Activated naive CD8-positive, alpha-beta T cell treated with anti-CD3 and anti-CD28 coated beads, Interleukin-2, amount 50 U/mL, for 24 hours (primary cell): ENCODE measurements at places on chromosomes 5 and 9.

DNA sequence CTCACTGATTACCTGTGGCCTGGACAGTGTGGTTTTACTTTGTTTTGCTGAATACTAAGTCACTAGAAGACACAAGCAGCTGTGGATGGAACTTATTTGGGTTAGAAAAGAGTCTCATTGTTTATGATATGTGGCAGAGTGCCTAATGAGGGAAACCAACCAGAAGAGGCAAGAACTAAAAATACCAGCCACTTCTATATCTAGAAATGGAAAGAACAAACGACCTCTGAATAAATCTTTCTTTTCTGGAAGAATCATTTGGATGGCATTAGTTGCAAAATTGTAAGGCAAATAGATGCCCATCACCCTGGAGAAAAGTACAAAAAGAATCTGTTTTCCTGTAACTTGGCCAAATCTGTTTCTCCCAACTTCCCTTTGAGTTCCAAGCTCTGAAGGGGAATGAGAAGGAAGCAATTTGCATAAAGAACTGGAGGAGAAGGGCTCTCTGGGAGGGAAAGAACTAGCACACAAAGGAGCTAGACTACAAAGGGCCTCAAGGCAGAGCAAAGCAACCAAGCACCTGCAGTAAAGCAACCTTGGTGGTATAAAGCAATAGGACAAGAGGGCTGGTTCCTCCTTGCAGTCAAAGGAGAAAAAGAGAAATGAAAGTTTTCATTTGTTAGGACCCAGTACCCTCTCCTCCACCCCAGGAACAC is 455.4 kb downstream of the CAAP1 start:
- DNase-seq: no peak

- no peak for DNase-seq
These were observed 25.5 kb downstream of the EGR1 start for GRCh38 chr5:138490648-138491283.

GRCh38 chr5:174493530-174493929 is 230.9 kb upstream of the MSX2 start:
- no peak for DNase-seq

- DNase-seq: no peak
These were observed 33.1 kb upstream of the PPARGC1B start for GRCh38 chr5:149697001-149697400.

DNA sequence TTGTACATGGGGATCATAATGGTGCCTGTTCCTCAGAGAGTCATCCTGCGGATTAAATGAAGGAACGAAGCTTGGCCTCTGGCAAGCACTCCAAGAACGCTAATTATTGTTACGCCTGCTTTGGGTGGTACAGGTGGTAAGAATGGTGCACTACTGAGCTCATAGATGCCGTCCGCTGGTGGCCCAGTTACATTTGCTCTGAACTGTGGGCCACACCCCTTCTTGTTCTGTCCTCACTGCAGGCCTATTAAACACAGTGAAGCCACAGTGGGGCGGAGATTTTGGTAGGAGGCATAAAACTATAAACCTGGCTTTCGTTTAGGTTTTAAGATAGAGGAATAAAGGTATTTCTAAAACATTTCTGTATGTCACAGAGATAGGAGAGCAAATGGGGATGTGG is 40.6 kb upstream of the FER start:
- DNase-seq: no peak

GRCh38 chr5:87211676-87212075 is 56.0 kb upstream of the RASA1 start:
- DNase-seq: no peak

- DNase-seq: no peak
These were observed 128.1 kb upstream of the OTULINL start for GRCh38 chr5:14453481-14453880.

GRCh38 chr5:167573370-167574127 is 717.9 kb upstream of the WWC1 start:
- DNase-seq: no peak

DNA sequence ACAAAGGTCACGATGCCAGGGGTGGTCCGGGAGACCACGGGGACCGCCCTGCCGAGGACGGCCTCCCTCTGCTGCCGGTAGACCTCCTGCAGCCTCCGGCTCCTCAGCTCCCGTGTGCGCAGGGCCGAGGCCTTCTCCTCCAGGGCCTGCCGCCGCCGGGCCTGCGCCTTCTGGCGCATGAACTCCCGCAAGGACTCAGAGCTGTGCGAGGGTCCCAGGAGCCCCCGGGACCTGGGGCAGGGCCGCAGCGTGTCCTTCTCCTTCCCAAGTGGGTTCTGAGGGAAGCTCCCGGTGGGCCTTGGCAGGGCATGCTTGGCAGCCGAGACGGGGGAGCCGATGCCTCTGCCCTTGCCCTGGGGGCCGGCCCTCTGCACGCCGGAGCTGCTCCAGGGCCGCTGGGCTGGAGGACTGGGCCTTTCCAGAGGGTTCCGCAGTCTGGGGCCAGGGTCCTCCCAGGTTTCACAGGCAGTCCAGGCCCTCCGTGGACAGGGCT is 13.3 kb downstream of the CCDC187 start:
- no peak for DNase-seq

DNA sequence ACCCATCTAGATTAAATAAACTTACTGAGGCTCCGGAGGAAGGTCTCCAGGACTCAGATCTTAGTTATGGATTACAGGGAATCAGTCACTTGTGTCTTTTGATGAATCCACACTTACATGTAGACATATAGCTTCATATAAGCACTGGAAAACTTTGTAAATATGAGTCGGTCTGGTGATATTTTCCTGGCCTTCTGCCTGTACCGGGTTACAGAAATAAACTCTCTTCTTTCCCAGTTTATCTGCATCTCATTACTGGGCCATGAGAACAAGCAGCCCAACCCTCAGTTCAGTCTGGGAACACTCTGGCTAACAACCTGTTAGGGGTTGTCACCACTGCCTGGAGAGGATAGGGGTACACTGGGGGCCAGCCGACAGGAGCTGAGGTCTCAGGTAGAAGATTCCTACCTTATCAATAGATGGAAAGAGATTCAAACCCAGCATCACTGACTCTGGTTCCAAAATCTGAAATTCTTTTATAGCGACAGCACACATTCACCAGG is 59.1 kb downstream of the THBS4 start:
- no peak for DNase-seq

DNA sequence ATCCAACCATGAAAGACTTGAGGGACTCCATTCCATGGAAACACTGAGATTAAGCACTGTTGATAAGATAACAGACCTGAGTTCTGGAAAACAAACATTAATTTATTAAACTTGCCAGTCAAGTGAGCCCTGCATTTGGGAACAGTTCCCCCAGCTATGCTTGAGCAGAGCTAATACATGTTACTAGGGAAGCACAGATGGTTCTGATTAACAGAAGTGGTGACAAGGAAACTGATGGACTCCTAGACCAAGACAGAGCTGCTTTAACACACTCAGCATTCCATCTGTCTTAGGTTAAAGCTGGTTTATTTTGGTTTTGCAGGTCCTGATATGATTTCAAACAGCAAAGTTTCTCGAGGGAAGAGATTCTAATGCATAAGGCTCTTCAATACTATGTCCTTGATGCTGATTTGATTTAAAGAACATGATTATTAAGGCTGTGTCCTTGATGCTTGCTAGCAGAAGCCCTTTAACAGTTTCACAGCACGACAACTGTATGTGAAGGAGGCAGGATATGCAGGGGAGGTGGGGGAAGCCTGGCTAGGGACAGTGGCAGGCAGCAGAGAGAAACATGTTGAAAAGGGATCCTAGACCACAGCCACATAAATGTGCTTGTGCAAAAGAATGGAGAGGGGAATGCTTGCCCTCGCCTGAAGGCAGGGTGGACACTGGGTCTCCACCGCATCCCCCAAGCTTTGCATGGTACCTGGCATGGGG is 66.2 kb downstream of the ACTBL2 start:
- no peak for DNase-seq

GRCh38 chr5:77167695-77168121 is 42.8 kb upstream of the PDE8B start:
- DNase-seq: no peak

- DNase-seq: no peak
These were observed 5.2 kb upstream of the BASP1 start for GRCh38 chr5:17212191-17212590.

GRCh38 chr5:160082614-160083500 is 36.4 kb downstream of the PWWP2A start:
- no peak for DNase-seq

- no peak for DNase-seq
These were observed 233.1 kb upstream of the FBXL7 start for GRCh38 chr5:15266841-15267240.

- DNase-seq: no peak
These were observed 117.9 kb downstream of the GADD45G start for GRCh38 chr9:89722712-89723111.

GRCh38 chr5:173866243-173866857 is 21.8 kb upstream of the CPEB4 start:
- no peak for DNase-seq

DNA sequence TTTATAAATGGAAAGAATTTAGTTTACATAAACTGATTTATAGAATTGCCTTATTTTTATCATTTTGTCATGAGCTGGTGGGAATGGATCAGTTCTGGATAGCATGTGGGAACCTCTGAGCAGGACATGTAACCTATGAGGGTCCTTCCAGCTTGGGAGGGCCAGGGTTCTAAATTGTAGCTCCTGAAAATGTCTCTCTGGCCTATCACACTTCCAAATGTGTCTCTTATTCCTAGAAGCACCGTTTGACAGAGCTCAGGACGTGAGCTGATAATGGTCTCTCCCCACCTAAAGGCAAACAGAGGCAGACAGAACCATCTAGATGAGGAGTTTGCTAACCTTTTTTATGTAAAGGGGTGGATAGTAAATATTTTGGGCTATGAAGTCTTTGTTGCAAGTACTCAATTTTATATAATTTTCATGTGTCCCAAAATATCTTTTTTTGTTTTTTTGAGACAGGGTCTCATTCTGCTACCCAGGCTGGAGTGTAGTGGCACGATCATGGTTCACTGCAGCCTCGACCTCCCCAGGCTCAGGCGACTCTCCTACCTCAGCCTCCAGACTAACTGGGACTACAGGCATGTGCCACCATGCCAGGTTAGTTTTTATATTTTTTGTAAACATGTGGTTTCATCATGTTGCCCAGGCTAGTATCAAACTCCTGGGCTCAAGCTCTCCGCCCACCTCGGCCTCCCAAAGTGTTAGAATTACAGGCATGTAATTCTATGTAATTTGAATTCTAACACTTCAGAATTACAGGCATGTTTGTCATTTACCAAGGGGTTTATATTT is 4.0 kb downstream of the TRAF1 start:
- no peak for DNase-seq
